ENCODE measurements at places on chromosomes 1 and 21. TPM values are rescaled to one million over a fixed set of nuclear protein-coding genes. Genes with fewer than 3 reads are reported as not detected.

RGS5 gene
- 12.3 TPM for polyA plus RNA-seq

NFASC gene
- polyA plus RNA-seq: 13.4 TPM

DRAXIN gene
- 0.21 TPM for polyA plus RNA-seq

STUM gene
- polyA plus RNA-seq: 0.01 TPM

KRTAP20-1 gene
- polyA plus RNA-seq: not detected

DONSON gene
- polyA plus RNA-seq: 23.6 TPM

NTNG1 gene
- polyA plus RNA-seq: 12.5 TPM

- H3K4me1 ChIP-seq: no peaks in the 10 kb centered on the region
- no peaks in the 10 kb centered on the region for H3K36me3 ChIP-seq
- peaks cover 31% of the 10 kb centered on the region for H3K27me3 ChIP-seq
- DNase-seq: no peak
- no peak overlapping the region for H3K4me3 ChIP-seq
Observed at GRCh38 chr1:200877839-200878551, 5.2 kb downstream of the GPR25 start.

DNA sequence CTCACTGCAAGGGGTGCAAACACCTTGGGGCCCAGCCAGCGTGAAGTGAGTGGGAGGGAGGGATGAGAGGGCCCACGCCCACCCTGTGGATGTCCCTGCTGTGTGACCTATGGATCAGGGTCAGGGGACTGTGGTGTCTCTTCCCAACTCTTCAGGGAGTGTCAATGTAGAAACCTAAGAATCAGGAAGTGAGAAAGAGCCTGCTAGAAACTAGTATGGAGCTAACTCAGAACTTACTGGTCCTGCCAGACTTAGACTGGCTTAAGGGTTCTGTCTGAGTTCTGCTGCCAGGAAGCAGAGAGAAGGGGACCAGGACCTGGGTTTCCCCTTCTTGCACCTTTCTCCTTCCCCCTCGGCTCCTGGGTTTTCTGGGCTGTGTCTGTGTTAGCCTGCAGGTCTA, 1.8 kb upstream of the IL10 start:
- H3K27me3 ChIP-seq: no peaks in the 10 kb centered on the region
- DNase-seq: no peak
- no peaks in the 10 kb centered on the region for H3K36me3 ChIP-seq
- H3K4me3 ChIP-seq: no peak overlapping the region
- H3K4me1 ChIP-seq: no peaks in the 10 kb centered on the region

- H3K4me3 ChIP-seq: no peak overlapping the region
- H3K27me3 ChIP-seq: no peaks in the 10 kb centered on the region
- no peak for DNase-seq
- no peak overlapping the region for H3K27ac ChIP-seq
Observed at GRCh38 chr1:93668121-93668520, 13.5 kb downstream of the BCAR3 start.

DNA sequence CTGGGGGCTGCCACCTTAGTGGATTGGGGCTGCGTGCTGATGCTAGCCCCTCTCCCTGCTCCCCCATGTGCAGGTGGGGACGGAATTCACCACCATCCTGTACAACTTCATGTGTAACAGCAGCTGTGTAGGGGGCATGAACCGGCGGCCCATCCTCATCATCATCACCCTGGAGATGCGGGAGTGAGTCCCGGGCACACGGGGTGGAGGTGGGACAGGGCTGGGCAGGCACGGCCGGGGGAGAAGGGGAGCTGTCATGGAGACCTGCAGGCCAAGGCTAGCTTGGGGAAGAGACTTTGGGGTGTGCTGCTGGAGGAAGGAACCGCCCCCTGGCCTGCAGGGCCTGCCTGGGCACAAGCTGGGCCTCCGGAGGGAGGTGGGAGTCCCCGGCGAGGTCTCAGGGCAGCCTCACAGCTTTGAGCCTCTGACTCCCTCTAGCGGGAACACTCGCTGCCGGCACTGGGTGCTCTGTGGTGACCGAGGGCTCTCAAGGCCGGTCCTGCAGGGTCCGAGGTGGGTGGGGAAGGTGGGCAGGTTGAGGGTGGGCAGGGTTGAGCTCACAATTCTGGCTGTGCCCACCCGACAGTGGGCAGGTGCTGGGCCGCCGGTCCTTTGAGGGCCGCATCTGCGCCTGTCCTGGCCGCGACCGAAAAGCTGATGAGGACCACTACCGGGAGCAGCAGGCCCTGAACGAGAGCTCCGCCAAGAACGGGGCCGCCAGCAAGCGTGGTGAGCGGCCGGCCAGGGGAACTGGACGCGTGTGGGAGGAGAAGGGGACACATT, 25.0 kb upstream of the CCDC27 start:
- DNase-seq: no peak
- H3K27me3 ChIP-seq: no peaks in the 10 kb centered on the region

- DNase-seq: no peak
- H3K27me3 ChIP-seq: peaks cover 23% of the 10 kb centered on the region
- H3K36me3 ChIP-seq: no peaks in the 10 kb centered on the region
- no peaks in the 10 kb centered on the region for H3K4me1 ChIP-seq
Observed at GRCh38 chr1:40653851-40654537, 11.5 kb downstream of the RIMS3 start.

DNA sequence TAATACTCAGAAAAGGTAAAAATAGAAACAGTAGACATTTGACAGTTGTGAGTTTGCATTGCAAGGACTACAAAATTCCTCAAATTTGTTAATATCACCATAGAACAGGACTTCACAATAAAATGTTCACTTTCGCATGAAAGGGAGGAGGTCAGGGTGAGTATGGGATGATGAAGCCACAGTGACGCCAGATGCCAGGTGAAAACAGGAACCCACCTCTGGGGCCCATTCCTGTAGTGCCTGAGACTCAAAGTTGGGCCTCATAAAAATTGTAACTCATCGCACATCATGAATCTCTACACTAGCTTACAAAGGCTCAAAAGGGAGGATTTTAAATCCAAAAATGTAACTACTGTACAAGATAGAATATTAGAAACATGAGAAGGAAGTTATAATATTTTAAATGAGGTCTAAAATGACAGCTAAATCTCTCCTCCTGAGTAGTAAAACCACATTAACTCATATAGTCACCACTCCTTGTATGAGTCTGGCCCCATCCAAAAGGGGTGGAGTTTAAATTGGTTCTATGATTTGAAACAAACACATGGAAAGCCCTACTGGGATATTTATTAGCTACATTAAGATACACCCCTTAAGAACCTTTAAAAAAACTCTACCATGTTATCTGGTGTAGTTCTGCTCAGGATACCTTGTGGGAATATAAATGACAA, 93.7 kb downstream of the ETS2 start:
- H3K4me1 ChIP-seq: no peaks in the 10 kb centered on the region
- no peak for DNase-seq

GRCh38 chr1:10788592-10789006, 7.8 kb downstream of the CASZ1 start:
- peaks cover 6% of the 10 kb centered on the region for H3K27me3 ChIP-seq
- no peak overlapping the region for H3K4me3 ChIP-seq
- H3K36me3 ChIP-seq: no peaks in the 10 kb centered on the region
- H3K4me1 ChIP-seq: no peaks in the 10 kb centered on the region
- peak; percentile 7 for DNase-seq
- H3K27ac ChIP-seq: no peak overlapping the region

DNA sequence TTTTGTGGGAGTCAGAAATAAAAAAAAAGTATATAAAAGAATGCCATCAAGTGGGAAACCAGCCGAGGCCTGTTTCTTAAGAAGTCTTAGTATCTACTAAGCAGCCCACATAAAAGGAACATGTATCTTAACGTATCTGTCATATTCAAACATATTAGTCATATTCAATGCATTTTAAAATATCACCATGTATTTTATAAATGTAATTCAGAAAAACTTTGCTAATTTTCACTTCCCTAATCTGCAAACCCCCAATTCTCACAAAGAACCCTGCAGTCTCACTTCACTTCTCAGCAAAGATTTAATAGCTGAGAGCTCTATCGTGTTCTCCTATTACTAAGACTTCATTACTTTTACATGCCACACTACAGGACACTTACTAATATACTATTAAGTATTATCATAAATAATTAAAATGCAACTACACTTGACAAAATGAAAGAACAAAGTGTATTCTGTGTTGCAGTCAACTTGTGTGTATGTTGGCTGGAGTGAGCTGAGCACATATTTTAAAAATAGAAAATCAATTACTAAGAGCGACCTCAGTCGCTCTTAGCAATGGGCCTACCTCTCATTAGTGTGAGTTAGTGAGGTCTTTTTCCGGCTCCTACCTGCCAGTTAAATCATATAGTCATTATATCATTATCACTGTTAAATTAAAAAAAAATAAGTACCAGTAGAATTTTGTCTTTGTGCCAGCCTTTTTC, 484.3 kb downstream of the LMO4 start:
- no peak overlapping the region for H3K4me3 ChIP-seq
- H3K27ac ChIP-seq: no peak overlapping the region
- DNase-seq: no peak

DNA sequence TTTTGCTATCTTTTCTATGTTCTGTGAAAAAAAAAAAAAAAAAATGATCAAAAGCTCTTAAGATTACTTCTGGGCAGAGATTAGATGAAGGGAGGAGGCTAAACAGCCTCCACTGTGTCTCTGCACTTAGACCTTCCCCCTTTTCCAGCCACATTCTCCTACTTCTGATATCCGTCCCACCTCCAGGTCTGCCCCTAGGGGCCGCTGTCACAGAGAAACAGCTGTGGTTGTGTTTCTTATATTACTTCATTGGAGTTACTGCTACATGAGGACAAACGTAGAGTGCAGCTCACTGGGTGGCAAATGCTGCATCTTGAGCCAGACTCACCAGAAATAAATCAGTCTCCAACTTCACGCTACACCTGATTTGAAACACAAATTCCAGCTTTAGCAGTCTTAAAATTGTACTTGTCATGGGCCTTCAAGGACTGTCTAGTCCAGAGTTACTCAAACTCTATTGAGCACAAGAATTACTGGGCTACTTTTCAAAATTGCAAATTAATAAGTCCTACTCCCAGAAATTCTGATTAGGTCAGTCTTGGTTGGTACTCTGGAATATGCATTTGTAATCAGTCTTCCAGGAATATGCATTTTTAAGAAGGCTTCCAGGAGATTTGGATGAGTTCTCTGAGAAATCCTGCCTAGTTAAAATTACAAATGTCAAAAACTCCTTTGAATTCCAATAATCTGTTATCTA, 125.2 kb upstream of the PTBP2 start:
- H3K27me3 ChIP-seq: no peaks in the 10 kb centered on the region
- H3K4me1 ChIP-seq: no peaks in the 10 kb centered on the region
- H3K4me3 ChIP-seq: no peak overlapping the region
- no peaks in the 10 kb centered on the region for H3K36me3 ChIP-seq
- peak; percentile 13 for DNase-seq

DNA sequence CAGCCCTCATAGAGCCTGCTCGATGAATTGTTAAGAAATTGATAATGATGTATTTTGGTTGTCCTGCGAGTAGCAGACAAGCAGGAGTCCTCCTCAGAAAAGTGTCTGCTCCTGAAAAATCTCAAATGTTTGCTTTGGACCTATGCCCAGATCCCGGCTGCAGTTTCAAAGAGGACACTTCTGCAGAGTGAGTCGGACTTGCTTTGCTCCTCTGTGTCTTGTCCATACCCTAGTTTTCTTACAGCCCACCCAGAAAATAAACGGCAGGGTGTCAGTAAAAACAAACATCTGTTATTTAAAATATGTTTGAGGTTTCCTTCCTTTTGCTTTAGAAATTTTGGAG, 2.8 kb downstream of the S100A10 start:
- DNase-seq: peak; percentile 77
- peak overlapping the region; percentile 93 for H3K4me3 ChIP-seq
- peaks cover 32% of the 10 kb centered on the region for H3K4me1 ChIP-seq
- H3K27ac ChIP-seq: peak overlapping the region; percentile 98

DNA sequence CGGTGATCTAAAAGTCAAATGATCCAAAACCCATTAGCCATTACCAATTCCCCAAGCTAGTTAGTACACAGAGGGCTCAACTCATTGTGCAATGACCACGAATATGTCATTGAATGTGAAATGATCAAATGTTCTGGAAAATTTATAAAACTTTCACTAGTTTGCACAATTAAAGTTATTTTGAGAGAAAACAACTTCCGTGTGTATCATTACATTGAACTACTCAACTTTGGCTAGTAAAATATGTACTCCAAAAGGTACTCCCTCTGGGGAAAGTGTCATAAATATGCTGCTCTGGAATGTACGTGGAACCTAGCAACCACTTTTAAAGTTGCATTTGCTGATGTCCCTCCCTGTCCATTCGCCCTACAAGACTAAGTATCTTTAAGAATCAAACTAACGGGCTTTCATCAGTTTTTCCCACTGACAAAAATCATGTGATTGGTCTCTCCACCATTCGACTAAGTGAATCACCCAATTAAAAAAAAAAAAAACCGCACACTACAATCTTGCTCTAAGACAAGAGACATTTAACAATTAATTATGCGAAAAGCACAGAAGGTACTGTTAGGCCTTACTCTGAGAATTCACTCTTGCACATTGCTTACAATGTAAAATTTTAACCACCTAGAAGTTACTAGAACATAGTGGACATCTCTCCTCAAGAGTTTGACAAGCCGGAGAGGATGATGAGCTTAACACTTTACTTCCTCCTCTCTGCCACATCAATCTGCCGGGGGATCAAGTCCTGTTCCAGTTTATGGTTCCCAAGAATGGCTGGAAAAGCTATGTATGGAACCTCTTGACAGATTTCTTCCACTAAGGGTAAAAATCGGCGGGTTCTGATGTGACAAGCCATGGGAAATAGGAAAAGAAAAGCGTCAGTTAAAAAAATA, 1.2 kb downstream of the ACBD3 start:
- peak overlapping the region; percentile 81 for H3K4me3 ChIP-seq
- H3K27me3 ChIP-seq: no peaks in the 10 kb centered on the region
- peaks cover 7% of the 10 kb centered on the region for H3K4me1 ChIP-seq
- peak; percentile 45 for DNase-seq
- peaks cover 2% of the 10 kb centered on the region for H3K36me3 ChIP-seq

GRCh38 chr1:99950486-99950885, 19.3 kb upstream of the SLC35A3 start:
- no peaks in the 10 kb centered on the region for H3K27me3 ChIP-seq
- no peak overlapping the region for H3K4me3 ChIP-seq
- H3K27ac ChIP-seq: no peak overlapping the region
- no peaks in the 10 kb centered on the region for H3K4me1 ChIP-seq
- no peaks in the 10 kb centered on the region for H3K36me3 ChIP-seq
- DNase-seq: no peak

GRCh38 chr1:118012515-118013124, 83.1 kb downstream of the WDR3 start:
- DNase-seq: no peak
- peaks cover 3% of the 10 kb centered on the region for H3K27me3 ChIP-seq
- no peaks in the 10 kb centered on the region for H3K4me1 ChIP-seq
- no peaks in the 10 kb centered on the region for H3K36me3 ChIP-seq
- no peak overlapping the region for H3K27ac ChIP-seq
- no peak overlapping the region for H3K4me3 ChIP-seq

Data from fibroblast of lung (primary cell).